Stimulated activated CD4-positive, alpha-beta T cell treated with anti-CD3 and anti-CD28 coated beads, Interleukin-2, amount 100 ng/mL, for 4 hours (primary cell): ENCODE measurements at places on chromosomes 2 and 18.
A peak's percentile ranks its signal among the peaks of the same experiment; 100 is the strongest.

GRCh38 chr2:221289389-221289788 lies 282.7 kb downstream of the EPHA4 start:
- no peak for DNase-seq

DNA sequence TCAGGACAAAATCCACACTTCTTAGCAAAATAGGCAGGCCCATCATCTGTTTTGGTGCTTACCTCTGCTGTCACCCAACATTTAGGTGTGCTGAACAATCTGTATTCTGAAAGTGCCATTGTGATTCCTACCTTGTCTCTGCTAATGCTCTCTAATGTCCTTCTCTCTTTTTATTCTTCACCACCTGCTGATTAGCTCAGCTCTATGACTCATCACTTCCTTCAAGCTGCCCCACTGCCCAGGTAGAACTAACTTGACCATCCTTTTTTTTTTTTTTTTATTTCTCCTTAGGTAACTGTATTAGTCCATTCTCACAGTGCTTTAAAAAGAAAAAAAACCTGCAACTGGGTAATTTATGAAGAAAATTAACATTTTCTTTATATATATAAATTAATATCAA lies 478.7 kb upstream of the POU3F3 start:
- DNase-seq, result no peak

DNA sequence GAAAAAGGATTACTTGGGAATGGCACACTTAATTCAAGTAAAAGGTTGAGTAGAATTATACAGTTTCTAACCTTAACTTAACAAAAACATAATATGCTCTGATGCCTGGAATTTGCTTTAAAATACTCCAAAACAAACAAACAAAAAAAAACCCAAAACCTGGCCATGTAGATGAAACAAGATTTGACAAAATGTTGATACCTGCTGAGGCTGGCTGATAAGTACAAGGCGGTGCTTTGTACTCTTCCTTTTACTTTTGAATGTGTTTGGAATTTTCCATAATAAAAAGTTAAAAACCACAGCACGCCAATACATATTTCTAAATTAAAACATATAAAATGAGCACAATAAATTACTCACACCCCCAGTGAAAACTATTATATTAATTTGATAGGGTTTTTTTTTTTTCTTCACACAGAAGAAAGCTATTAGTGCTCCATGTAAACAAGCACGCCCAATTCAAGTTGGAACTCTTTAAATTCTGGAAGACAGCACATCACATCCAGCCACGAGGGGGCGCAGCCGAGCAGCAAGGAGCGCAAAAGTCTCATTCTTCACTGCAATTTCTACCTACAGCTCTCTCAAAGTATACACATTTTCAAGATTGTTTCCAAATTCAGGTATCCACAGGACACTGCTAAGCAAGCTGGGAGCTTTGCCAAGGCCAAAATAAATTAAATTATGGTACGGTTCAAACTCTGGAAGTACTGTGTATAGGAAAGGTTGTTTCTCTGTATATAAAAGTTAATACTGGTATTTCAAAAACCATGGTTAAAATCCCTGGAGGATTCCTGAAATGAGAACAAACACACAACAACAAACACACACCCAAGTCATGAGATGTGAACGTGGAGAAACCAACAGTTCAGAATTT lies 7.5 kb downstream of the SERTAD2 start:
- peak; percentile 78 for DNase-seq

DNA sequence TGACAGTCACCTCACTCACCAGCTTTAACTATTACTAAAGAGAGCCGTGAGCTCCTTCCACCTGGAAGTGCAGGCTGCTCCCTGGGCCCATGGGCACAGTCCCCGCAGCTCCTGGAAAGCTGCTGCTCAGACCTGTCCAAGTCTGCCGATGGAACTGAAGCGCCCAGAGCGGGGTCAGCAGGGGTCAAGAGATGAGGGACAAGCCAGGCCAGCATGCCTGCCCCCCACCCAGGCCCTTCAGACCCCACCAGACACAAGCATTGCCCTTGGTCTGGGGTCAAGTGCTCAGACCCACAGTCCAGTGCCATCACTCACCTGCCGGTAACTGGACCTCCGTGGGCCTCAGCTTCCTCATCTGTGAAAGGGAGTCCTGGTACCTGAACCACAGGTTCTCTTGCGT lies 59.9 kb downstream of the BIN1 start:
- DNase-seq, result no peak

- DNase-seq, result no peak
These were observed 16.8 kb downstream of the HDLBP start for GRCh38 chr2:241298673-241299072.

GRCh38 chr2:222380456-222380855 lies 43.9 kb upstream of the SGPP2 start:
- DNase-seq, result no peak

- no peak for DNase-seq
These were observed 118.4 kb downstream of the SH3BP4 start for GRCh38 chr2:235070063-235070706.

DNA sequence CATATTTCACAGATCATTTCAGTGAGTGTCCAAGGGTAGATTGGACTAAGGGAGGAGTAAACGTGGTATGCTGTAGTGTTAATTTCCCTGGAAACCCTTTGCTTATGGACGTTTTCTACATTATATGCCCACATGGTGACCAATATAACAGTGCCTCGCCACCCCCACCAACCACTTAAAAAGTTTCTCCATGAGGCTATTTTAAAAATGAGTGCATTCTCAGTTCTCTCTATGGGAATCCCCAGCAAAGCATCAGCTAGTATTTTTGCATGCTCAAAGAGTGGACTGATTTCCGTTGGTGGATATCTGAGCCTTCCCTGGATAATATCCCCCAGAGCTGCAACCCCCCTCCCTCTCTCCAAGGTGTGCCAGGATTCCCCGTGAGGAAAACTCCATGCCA lies 73.2 kb downstream of the TGFA start:
- no peak for DNase-seq

DNA sequence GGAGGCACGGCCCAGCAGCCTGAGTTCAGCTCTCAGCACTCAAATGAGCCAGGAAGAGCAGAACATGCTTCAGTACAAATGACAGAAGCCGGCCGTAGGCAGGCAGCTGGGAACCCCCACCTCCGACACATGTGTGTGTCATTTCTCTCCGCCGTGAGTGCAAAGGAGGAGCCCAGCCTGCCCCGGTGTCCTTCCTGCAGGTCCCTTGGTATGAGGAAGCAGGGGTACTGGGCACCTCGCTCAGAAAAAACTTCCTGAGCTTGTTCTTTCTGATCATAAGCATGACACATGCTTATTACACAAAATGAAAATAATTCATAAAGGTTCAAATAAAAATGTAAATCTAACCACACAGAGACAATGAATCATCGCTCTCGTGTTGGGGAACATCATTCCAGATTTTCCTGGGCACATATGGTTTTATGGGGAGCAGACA lies 35.3 kb downstream of the KCNF1 start:
- no peak for DNase-seq

GRCh38 chr2:48205137-48205798 lies 299.0 kb upstream of the FBXO11 start:
- DNase-seq, result no peak

GRCh38 chr2:79446313-79446712 lies 66.5 kb upstream of the CTNNA2 start:
- DNase-seq, result no peak

DNA sequence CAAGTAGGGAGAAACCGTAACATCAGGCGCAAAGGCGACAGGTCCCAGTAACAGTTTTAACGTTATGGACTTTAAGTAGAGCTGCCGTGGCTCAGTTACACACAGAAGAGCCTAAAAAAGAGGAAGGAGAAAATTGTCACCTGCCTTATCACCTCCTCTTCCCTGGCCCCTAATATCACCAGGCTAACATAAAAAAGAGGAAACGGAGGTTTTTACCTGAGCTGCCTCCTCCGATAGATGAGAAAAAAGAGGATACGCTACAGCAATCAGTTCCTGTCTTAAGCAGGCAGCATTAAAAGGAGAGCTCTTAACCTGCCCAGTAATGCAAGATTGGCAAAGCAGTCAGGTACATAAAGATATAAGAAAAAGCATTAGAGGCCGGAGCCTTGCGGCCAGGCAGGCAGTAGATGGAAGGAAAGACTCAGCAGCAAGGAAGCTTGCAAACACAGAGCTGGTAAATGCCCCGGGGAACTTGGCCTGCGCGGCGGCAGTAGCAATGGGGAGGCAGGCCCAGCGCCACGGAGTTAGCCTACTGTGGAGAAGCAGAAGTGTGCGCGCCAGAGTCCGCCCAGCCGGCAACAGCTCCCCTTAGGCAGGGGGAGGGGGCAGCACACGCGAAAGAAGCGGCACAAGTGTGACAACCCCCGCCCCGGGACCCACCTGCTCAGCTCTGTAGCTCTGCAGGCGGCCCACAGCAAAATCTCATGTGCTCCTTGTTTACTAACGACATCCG lies 116.3 kb upstream of the SCN7A start:
- DNase-seq, result no peak

GRCh38 chr18:58831606-58832005 lies 33.1 kb upstream of the ZNF532 start:
- DNase-seq, result no peak

- no peak for DNase-seq
These were observed 18.7 kb upstream of the CCBE1 start for GRCh38 chr18:59715966-59716369.

- no peak for DNase-seq
These were observed 55.2 kb downstream of the ANKRD12 start for GRCh38 chr18:9191658-9192256.

- DNase-seq, result no peak
These were observed 84.0 kb downstream of the LIPG start for GRCh38 chr18:49645841-49646351.

DNA sequence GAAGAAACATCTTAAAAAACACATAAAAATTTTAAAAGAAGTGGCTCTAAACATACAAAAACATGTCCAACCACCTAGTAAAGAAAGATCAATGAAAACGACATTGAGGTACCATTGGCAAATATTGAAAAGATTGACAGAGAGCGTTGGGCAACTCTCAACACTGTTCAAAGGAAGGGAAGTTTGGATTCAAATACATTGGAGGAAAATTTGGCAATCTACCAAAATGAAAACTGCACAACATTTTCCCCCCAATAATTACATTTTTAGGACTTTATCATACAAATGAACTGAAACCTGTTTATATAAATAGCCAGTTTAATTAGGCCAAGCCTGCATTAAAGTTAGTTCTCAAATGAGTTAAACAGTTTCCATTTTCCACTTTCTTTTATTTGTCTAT lies 758.9 kb downstream of the NRXN1 start:
- no peak for DNase-seq

- DNase-seq, result no peak
These were observed 39.6 kb downstream of the DCDC2C start for GRCh38 chr2:3742743-3743508.

- DNase-seq, result no peak
These were observed 298.8 kb downstream of the SRBD1 start for GRCh38 chr2:45312275-45312674.

- no peak for DNase-seq
These were observed 2.6 kb downstream of the IL18RAP start for GRCh38 chr2:102425441-102426132.

GRCh38 chr2:230537531-230537976 lies 121.6 kb downstream of the SP100 start:
- DNase-seq, result no peak

GRCh38 chr2:28355521-28356094 lies 37.0 kb upstream of the FOSL2 start:
- DNase-seq, result no peak

GRCh38 chr2:58064086-58064485 lies 17.5 kb downstream of the VRK2 start:
- no peak for DNase-seq

GRCh38 chr2:219362524-219363164 lies 25.1 kb downstream of the DNPEP start:
- no peak for DNase-seq

- DNase-seq, result no peak
These were observed 12.9 kb downstream of the IER3IP1 start for GRCh38 chr18:47163241-47163640.

DNA sequence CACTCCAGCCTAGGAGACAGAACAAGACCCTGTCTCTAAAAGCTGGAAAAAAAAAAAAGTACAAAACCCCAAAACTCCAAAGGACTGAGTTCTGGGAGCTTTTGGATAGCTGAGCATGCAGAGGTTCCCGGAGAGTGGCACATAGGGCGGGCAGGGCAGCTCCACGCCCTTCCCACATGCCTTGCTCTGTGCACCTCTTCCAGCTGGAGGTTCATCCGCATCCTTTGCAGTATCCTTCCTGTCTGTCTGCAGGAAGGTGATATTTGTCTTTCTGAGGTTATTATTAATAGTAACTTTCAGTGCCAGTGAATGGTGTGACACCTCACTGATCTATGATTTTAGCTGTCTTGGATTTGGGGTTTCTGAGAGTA lies 70.2 kb downstream of the INPP4A start:
- no peak for DNase-seq

- DNase-seq, result no peak
These were observed 126.7 kb downstream of the TWIST2 start for GRCh38 chr2:238974501-238975166.

GRCh38 chr2:157936406-157936805 lies 60.3 kb upstream of the ACVR1 start:
- no peak for DNase-seq

DNA sequence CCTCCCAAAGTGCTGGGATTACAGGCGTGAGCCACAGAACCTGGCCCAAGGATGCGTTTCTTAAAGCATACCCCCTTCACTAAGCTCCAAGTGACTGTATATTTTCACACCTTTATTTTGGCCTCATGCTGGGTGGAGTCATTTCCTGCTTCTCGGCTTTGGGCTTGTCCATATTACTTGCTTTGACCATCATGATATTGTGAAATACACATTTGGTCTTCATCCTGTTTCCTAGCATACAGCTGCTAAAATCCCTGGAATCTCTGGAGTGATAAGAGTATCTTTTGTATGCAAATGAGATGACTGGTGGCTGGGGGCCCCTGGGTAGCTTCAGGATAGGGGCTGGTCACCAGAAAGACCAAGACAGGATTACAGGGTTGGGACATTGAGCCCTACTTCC lies 17.6 kb upstream of the COLEC12 start:
- DNase-seq, result no peak
